ENCODE measurements at places on chromosomes 5 and 9. TPM values are rescaled to one million over a fixed set of nuclear protein-coding genes. Genes with fewer than 3 reads are reported as not detected.

SLC6A3 gene
- 0.67 TPM for total RNA-seq

PCDHB15 gene
- total RNA-seq = 4.9 TPM

RNF183 gene
- not detected for total RNA-seq

HACD4 gene
- total RNA-seq = 1.8 TPM

SPATA31A7 gene
- total RNA-seq = not detected

SPATA31A3 gene
- not detected for total RNA-seq

INSL4 gene
- not detected for total RNA-seq

STC2 gene
- 12.0 TPM for total RNA-seq

SVEP1 gene
- total RNA-seq = 48.3 TPM

SAXO1 gene
- total RNA-seq = not detected

TNFSF8 gene
- total RNA-seq = 4.2 TPM

CEL gene
- total RNA-seq = 0.27 TPM

HRCT1 gene
- total RNA-seq = 4.3 TPM
